IMR-90 (cell line): ENCODE measurements at places on chromosomes 4 and X. TPM values are rescaled to one million over a fixed set of nuclear protein-coding genes. Genes with fewer than 3 reads are reported as not detected.

ADGRG2 gene
- polyA plus RNA-seq, result 0.06 and 0.07 TPM in 2 replicates

SASH3 gene
- not detected in 2 replicates for polyA plus RNA-seq

ZNF718 gene
- 0.92 and 1.1 TPM in 2 replicates for polyA plus RNA-seq

POU4F2 gene
- not detected in 2 replicates for polyA plus RNA-seq

GPR173 gene
- 5.2 and 6.1 TPM in 2 replicates for polyA plus RNA-seq

PLAC1 gene
- polyA plus RNA-seq, result 0.65 and 0.74 TPM in 2 replicates

AFF2 gene
- polyA plus RNA-seq, result 0.11 and 0.15 TPM in 2 replicates

ERCC6L gene
- 1.8 and 2.3 TPM in 2 replicates for polyA plus RNA-seq

RNF212 gene
- 0.46 and 0.51 TPM in 2 replicates for polyA plus RNA-seq

NAP1L3 gene
- 3.2 and 3.7 TPM in 2 replicates for polyA plus RNA-seq

PSAPL1 gene
- polyA plus RNA-seq, result not detected in 2 replicates

PAGE4 gene
- not detected in 2 replicates for polyA plus RNA-seq

PLXNB3 gene
- polyA plus RNA-seq, result 22.3 and 26.9 TPM in 2 replicates

CRMP1 gene
- polyA plus RNA-seq, result 6.8 and 7.4 TPM in 2 replicates

TMEM154 gene
- polyA plus RNA-seq, result 0.12 and 0.20 TPM in 2 replicates

PCDH19 gene
- polyA plus RNA-seq, result not detected in 2 replicates

GAGE1 gene
- not detected in 2 replicates for polyA plus RNA-seq

PDLIM3 gene
- 6.4 and 6.8 TPM in 2 replicates for polyA plus RNA-seq

RTL5 gene
- 1.9 and 2.5 TPM in 2 replicates for polyA plus RNA-seq

EXOC1L gene
- polyA plus RNA-seq, result not detected in 2 replicates

RPS6KA6 gene
- polyA plus RNA-seq, result 2.6 and 3.6 TPM in 2 replicates

MSX1 gene
- polyA plus RNA-seq, result 3.9 and 6.0 TPM in 2 replicates

CASP6 gene
- polyA plus RNA-seq, result 19.8 and 25.0 TPM in 2 replicates

COL4A6 gene
- 0.69 and 0.74 TPM in 2 replicates for polyA plus RNA-seq

TMEM131L gene
- polyA plus RNA-seq, result 8.2 and 8.4 TPM in 2 replicates

ZNF141 gene
- 0.86 and 1.8 TPM in 2 replicates for polyA plus RNA-seq

SHISA3 gene
- polyA plus RNA-seq, result 0.77 and 0.85 TPM in 2 replicates

SULT1E1 gene
- not detected in 2 replicates for polyA plus RNA-seq

DIPK2B gene
- polyA plus RNA-seq, result not detected in 2 replicates

MRPL1 gene
- polyA plus RNA-seq, result 22.4 and 22.5 TPM in 2 replicates

NLGN4X gene
- polyA plus RNA-seq, result not detected in 2 replicates

FAM47E gene
- 0.05 TPM in 1 of 2 replicates, not detected in the other for polyA plus RNA-seq

NSG1 gene
- 0.90 and 1.6 TPM in 2 replicates for polyA plus RNA-seq

SSX4B gene
- polyA plus RNA-seq, result not detected in 2 replicates

TMPRSS11A gene
- polyA plus RNA-seq, result not detected in 2 replicates

TIGD4 gene
- 0.03 TPM in 1 of 2 replicates, not detected in the other for polyA plus RNA-seq

CCDC158 gene
- not detected in 2 replicates for polyA plus RNA-seq

YIPF7 gene
- not detected in 2 replicates for polyA plus RNA-seq

SOWAHB gene
- not detected in 2 replicates for polyA plus RNA-seq

LRAT gene
- 0.03 TPM in 1 of 2 replicates, not detected in the other for polyA plus RNA-seq

DCAF4L1 gene
- 0.03 and 0.07 TPM in 2 replicates for polyA plus RNA-seq

PDGFRA gene
- polyA plus RNA-seq, result 50.0 and 60.8 TPM in 2 replicates

IL2RG gene
- polyA plus RNA-seq, result not detected in 2 replicates

MED28 gene
- 8.8 and 9.0 TPM in 2 replicates for polyA plus RNA-seq

ABLIM2 gene
- polyA plus RNA-seq, result 0.07 and 0.10 TPM in 2 replicates

POLN gene
- 0.63 and 0.82 TPM in 2 replicates for polyA plus RNA-seq
